ENCODE measurements at places on chromosomes 1 and 21.

- no peak for DNase-seq
Observed at GRCh38 chr21:42534421-42535378, 21.0 kb downstream of the SLC37A1 start.

DNA sequence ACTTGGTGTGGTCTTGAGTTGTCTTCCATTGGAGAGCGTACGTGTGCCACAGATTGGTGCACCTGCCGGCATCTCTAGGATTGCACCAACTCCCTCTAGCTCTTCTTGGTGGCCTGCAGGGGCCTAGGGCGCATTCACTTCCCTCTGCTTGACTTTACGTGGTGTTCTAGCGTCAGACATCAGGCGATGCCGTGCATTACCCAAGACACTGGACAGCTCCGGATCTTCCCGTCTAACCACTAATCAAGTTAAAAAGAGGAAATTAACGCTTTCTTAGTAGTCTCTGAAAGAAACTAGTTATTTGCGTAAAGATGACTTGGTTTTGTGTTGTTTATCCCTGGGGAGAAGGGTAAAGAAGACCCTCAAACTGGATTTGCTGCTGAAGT, 510 bp upstream of the IL10RB start:
- peak; percentile 18 for DNase-seq

- DNase-seq: no peak
Observed at GRCh38 chr1:110915804-110916203, 42.9 kb downstream of the CD53 start.

GRCh38 chr1:184456189-184456588, 69.4 kb downstream of the C1orf21 start:
- DNase-seq: no peak

DNA sequence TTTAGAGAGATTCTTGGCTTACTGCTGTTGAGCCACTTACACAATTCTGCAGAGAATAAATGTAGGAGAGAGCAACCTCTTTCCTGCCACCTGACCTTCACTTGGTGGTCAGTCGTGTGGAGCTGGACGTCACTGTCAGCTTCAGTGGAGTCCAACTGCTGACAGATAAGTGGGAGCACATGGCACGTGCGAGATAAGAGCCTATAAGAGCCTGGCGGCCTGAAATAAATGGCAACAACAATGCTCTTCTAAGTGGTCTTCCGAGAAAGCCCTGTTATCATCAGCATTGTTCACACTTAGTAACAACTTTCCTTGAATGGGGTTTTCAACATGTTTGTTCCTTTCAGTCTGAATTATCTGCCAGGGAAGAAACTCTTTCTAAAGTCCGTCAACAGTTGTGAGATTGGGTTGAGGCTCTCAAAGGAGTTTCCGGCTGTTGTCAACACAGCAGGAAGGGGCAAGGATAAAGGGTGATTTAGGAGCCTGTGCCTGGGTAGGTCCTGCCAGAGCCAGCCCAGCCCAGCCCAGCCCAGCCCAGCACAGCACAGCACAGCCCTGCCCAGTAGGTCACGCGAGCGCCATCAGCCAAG, 57.2 kb upstream of the RUNX1 start:
- DNase-seq: no peak

DNA sequence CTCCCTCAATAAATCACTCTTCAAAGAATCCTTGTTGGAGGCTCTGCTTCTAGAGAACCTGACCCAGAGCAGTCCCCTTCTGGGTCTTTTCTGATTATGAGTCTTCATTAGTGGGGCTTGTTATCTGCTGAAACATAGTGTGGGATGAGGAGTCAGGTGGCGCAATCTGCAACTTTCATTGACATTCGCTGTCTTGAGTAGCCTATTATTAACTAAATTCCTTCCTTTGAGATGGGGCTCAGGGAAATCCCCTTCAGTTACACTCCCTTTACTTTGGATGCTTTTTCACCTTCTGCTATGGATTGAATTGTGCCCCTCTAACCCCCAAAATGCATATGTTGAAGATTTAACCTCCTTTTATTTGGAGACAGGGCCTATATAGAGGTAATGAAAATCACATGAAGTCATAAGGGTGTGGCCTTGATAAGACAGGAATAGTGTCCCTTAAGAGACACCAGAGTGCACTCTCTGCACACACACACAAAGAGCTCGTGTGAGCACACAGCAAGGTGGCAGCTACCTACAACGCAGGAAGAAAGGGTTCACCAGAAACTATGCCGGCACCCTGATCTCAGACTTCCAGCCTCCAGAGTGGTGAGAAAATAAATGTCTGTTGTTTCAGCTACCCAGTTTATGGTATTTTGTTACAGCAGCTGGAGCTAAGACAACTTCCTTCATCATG, 19.5 kb downstream of the DIO1 start:
- no peak for DNase-seq

DNA sequence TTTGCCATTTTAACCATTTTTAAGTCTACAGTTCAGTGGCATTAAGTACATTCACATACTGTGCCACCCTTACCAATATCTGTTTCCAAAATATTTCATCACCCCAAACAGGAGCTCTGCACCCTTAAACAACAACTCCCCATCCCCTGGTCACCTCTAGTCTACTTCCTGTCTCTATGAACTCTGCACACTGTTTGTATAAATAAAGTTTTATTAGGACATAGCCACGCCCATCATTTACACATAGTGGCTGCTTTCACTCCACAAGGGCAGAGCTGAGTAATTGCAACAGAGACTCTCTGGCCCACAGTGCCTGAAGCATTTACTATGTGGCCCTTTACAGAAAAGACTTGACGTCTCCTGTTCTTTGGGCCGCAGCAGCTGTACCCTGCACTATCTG, 30.1 kb downstream of the KCNAB2 start:
- peak; percentile 20 for DNase-seq

- peak; percentile 66 for DNase-seq
Observed at GRCh38 chr1:45721207-45721606, 29.2 kb downstream of the IPP start.

DNA sequence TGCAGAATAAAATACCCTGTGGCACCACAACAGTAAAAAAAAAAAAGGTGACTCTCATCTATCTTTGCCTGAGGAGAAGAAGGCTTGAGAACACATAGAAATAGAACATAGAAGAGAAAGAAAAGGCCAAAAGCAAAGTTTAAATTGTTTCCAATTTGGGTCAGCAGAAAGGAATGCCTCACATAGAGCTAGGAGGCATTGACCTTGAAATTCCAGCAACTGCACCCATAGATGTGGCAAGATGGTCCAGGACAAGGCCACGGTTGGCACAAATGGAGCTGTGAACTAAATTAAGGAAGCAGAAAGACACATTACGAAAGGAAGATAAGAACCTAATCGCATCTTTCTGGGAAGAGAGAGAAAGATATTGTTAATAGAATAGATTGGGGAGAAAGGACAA, 588.3 kb downstream of the LMO4 start:
- peak; percentile 41 for DNase-seq

GRCh38 chr1:240100371-240100934, 8.8 kb downstream of the FMN2 start:
- DNase-seq: peak; percentile 80

DNA sequence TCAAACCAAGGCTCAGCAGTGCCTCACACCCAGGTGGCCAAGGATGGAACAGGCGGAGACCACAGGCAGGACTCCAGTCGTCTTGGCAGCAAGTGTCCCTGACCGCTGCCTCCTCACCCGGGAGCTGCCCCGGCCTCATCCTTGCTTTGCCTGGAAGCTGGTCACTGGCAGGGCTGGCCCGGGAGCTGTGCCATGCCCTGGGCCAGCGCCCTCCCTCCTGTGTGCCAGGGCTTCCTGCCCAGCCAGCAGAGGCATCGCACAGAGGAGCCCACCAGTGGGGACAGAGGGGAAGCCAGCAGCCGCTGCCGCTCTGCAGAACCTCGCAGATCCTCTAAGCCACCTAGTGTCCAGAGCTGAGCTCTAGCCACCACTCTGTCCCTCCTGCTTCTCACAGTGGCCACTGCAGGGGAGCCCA, 7.8 kb downstream of the CASZ1 start:
- no peak for DNase-seq

GRCh38 chr1:78015148-78015547, 10.4 kb downstream of the DNAJB4 start:
- no peak for DNase-seq

DNA sequence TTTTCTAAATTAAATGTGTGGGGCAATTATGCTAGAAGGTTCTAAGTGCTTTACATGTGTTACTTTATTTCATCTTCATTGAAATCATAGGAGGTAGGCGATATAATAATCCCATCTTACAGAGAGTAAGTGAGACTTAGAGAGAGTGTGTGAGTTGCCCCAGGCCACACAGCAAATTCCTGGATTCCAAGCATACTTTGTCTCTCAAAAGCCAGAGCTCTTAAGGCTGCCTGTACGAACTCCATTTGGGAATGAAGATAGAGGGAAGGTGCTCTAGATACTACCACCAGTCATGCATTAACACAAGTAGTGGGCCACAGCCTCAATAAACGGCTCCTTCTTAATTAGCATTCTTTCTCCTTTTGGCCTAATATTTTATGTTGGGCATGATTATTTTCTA, 170.1 kb downstream of the SIPA1L2 start:
- DNase-seq: peak; percentile 68

DNA sequence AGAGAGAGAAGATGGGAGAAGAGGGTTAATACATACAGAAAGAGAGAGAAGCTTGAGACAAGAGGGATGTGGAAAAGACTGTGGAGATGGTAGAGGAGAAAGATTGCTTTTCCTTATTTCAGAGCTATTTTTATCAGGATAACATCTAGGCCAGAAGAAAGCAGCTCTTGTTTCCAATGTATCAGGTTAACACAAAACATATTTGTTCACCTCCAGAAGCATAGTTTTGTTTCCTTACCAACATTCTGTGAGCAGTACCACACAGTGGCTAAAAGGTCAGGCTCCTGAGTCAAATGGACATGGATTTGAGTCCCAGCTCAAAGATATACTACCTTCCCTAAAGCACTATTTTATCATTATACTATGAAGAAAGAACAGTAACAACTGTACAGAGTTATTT, 185.5 kb downstream of the DUSP10 start:
- no peak for DNase-seq

- no peak for DNase-seq
Observed at GRCh38 chr1:225875044-225875815, 7.0 kb downstream of the TMEM63A start.

GRCh38 chr1:222754366-222755139, 17.6 kb downstream of the FAM177B start:
- peak; percentile 95 for DNase-seq

GRCh38 chr1:231232870-231233734, 7.9 kb upstream of the GNPAT start:
- DNase-seq: no peak

DNA sequence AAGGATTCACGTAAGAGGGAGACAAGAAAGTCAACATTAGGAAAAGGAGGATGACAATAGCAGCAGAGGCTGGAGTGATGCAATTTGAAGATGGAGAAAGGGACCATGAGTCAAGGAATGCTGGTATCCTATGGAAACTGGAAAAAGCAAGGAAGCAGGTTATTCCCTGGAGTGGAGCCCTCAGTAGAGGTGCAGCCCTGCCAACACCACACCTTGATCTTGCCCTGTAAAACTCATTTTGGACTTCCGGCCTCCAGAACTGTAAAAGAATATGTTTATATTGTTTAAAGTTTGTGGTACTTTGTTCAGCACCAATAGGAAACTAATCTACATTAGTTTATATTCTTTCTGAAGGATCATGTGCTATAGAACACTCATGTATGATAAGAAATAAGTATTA, 19.6 kb upstream of the CLDN17 start:
- no peak for DNase-seq

DNA sequence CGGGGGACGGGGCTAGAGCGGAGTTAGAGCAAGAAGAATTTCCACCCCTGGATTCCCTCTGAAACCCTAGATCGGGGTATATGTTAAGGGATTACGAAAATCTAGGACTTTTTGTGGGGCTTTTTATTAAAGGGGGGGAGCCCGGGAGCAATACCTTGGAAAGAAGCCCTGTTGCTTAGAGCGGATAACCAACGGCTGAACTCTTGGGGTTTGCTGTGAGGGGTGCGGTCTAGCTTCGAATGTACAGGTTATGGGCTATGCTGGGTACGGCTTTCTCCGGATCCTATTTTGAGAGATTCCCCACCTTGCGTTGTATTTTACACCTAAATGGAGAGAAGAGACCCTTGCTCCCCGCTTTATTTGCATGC, 626 bp downstream of the DYRK3 start:
- peak; percentile 33 for DNase-seq

GRCh38 chr1:181390410-181391077, 92.8 kb upstream of the CACNA1E start:
- DNase-seq: no peak

- DNase-seq: peak; percentile 61
Observed at GRCh38 chr1:215970406-215970805, 403.3 kb downstream of the KCTD3 start.

- DNase-seq: no peak
Observed at GRCh38 chr1:153929981-153930948, 7.5 kb upstream of the GATAD2B start.

DNA sequence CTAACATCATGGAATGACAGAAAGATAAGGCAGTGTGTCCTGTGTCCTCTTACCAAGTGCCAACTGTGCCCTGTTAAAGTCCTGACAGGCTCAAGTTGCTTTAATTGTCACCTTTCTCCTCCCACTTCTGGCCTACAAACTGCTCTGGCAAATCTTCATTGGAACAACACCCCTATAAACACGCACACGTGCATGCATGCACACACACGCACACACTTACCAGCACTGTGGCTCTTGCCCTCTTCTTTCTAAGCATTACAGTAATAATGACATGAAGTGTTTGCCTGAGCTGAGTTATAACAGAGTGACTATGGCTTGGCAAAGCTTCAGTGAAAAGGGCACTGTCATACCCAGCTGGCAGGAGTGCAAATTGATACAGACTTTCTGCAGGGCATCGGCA, 82.3 kb upstream of the SYT6 start:
- DNase-seq: no peak

- peak; percentile 30 for DNase-seq
Observed at GRCh38 chr1:13783551-13783950, 83.6 kb downstream of the PRDM2 start.

DNA sequence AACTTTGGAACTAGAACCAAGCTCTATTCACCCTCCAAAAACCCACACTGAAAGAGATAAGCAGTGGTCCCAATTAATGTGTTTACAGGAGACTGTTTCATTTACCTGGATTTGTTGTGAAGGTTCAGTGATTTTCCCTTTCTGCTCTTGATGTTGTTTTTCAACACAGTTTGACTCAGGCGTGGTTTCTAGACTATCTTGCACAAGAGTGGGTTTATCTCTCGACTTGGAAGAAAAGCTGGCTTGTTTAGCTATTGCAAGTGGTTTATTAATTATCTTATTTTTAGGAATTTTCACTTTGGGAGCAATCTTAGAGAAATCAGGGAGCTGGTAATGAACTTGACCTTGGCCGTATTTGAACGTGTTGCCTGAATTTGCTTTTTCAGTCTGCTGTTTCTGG, 5.3 kb downstream of the AKNAD1 start:
- DNase-seq: no peak

- no peak for DNase-seq
Observed at GRCh38 chr1:111629190-111629954, 9.8 kb downstream of the RAP1A start.

DNA sequence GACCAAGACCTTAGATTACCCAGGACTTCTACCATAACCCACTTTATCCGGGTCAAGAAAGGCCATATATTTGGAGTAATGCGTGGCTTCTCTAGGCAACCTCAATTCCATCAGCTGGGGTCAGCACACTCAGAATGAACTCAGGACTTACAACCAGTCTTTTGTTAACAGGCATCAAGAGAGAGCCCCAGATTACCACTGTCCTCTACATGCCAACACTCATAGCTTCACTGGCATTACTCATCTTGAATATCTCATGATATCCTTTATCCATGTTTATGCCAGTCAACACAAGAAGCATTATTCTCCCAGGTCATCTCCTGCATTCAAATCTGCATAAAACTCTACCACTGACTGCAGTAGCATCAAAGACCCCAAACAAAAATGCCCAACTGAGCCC, 6.6 kb upstream of the FCGR2A start:
- no peak for DNase-seq
